ENCODE measurements at places on chromosomes 7 and 10.

DNA sequence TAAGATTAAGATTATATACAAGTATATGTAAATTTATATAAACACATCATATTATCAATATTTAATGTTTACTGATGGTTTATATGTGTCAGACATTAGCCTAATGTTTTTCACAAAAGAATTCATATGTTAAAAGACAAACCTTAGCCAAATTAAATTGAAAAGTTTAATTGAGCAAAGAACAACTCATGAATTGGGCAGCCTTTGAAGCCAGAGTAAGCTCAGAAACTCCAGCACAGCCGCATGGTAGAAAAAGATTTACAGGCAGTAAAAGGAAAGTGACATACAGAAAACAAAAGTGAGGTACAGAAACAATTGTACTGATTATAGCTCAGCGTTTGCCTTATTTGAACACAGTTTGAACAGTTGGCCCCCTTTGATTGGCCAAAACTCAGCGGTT, 124.1 kb downstream of the TSPAN12 start:
- no peak for DNase-seq

GRCh38 chr7:157384301-157384700, 47.5 kb downstream of the DNAJB6 start:
- no peak for DNase-seq

GRCh38 chr10:44805466-44806210, 105.5 kb upstream of the TMEM72 start:
- DNase-seq, result no peak

GRCh38 chr7:108802650-108803049, 233.0 kb downstream of the DNAJB9 start:
- DNase-seq, result no peak

DNA sequence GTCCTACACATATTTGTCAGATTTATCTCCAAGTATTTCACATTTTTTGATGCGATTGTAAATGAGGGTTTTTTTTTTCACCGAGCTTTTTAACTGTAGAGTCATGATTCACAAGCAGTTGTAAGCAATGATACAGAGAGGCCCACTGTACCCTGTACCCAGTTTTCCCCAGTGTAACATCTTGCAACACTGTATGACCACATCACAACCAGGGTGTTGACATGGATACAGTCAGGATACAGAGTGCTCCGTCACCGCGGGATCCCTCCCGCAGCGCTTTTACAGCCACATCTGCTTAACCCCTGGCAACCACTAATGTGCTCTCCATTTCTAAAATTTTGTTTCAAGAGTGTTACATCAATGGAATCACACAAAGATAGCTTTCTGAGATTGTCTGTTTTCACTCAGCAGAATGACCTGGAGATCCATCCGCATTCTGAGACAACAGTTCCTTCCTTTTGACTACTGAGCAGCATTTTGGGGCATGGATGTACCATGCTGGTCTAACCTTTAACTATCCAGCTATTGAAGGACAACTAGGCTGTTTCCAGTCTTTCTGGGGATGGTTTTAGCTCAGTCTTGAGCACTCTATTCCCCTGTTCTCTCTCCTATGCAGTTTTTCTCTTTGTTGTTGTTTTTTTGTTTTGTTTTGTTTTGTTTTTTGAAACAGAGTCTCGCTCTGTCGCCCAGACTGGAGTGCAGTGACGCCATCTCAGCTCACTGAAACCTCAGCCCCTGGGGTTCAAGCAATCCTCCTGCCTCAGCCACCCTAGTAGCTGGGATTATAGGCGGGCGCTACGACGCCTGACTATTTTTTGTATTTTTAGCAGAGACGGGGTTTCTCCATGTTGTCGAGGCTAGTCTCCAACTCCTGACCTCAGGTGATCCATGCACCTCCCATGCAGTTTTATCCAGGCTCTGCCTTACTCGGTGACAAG, 25.9 kb downstream of the GPRIN2 start:
- no peak for DNase-seq

- no peak for DNase-seq
These were observed 37.7 kb downstream of the AHR start for GRCh38 chr7:17336168-17336567.

All from KBM-7 (cell line).